Head of caudate nucleus (tissue), 42 donors: ENCODE measurements at places on chromosomes 1 and 21.
A peak's percentile ranks its signal among the peaks of the same experiment; 100 is the strongest.

GRCh38 chr1:109264379-109264755 lies 15.0 kb downstream of the CELSR2 start:
- DNase-seq = no peak

DNA sequence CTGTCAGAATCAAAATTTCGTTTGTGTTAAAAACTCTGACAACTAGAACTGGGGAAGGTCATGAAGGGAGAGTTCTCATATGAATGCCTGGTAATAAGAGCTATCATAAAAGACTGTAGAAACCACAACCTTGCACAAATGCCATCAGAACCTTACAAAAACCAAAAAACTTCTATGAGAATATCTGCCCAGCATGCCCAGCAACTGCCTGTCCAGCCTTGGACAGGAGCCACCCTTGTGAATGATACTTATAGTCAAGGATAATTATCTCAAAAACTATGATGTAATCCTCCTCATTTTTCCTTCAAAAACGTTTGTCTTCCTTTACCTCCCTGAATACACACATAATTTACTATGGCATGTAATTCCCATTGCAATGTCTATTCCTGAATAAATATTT lies 53.4 kb upstream of the C1orf185 start:
- DNase-seq = no peak

- DNase-seq = no peak
These were observed 60.8 kb downstream of the FASLG start for GRCh38 chr1:172719694-172720138.

GRCh38 chr1:156767879-156768604 lies 707 bp downstream of the PRCC start:
- peak; percentile 17 for DNase-seq
